ENCODE measurements at places on chromosomes 6 and 20.

DNA sequence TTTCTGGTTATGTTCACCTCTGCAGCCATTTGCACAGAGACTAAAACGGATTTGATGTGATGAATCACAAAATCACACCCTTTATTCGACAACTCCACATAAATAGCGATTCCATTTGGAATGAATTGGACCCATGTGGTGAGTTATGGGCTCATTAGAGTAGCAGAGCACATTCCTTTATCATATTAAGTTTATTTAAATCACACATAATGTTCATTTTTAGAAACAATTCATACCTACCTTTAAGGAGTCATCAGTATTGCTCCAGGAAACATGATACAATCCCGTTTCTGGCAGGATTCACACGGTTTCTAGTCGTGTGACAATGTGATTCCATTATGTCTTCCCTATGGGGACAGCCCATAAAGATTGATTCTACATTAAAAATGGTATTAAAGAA, 303.5 kb downstream of the CDH4 start:
- DNase-seq = no peak

GRCh38 chr6:18214003-18214402, 50.3 kb downstream of the DEK start:
- DNase-seq = no peak

DNA sequence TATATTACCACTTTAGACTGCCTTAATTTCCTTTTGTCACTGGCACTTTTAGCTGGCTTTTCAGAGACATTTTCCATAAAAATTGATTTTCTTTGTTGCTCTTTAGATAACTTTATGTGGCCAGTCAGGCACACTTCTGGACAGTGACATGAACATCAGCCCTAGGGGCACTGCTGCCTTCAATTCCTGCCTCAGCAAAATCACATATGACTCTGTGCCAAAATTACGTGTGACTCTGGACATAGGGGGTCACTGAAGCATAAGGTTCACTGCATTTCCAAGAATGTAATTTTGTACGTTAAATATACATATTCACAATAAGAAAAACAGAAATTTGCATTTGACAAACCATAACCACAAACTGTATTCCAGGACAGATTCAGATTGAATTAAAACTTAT, 66.5 kb downstream of the ESF1 start:
- DNase-seq = no peak

DNA sequence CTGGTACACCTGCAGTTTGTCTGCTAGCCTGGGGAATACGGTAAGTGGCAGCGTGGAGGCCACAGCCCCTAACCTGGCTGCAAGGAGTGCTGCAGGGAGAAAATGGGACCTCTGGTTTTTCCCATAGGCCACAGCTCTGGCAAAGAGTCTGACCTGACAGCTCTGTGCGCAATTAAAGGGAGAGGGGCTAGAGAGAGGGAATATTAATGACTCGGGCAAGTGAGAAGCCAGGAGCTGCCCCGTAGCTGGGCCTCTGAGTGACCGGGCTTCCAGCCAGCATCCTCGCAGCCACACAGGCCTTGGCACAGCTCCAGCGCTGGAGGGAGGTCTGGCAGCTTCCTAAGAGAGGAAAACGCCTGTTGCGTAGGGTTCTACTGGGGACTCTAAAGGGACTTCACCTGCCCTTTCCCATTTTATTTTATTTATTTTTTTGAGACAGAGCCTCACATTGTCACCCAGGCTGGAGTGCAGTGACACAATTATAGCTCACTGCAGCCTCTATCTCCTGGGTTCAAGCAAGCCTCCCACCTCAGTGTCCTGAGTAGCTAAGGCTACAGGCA, 18.2 kb upstream of the OCSTAMP start:
- no peak for DNase-seq

- no peak for DNase-seq
These were observed 54.7 kb downstream of the PHF20 start for GRCh38 chr20:35826397-35826998.

DNA sequence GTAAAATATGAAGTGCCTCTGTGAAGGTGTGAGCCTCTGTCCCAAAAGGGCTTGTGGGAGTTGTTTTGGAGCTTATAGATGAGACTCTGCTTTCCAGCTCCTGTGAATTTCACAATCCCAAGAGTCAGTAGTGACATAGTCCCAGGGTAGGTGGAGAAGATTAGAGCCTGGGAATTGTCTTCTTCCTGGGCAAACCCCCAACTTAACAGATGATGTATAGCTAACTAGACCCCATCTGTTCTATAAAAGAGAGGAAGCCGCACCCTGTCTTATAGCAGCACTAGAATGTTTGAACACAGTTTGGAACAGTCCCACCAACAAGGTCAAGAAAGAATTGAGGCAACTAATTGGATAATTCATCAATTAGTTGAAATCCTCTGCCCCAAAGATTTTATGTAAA, 294.7 kb downstream of the ZNF217 start:
- DNase-seq = no peak

GRCh38 chr6:47428746-47429664, 48.6 kb upstream of the CD2AP start:
- DNase-seq = peak; percentile 34

GRCh38 chr20:11891077-11891775, 26.5 kb upstream of the BTBD3 start:
- DNase-seq = no peak

DNA sequence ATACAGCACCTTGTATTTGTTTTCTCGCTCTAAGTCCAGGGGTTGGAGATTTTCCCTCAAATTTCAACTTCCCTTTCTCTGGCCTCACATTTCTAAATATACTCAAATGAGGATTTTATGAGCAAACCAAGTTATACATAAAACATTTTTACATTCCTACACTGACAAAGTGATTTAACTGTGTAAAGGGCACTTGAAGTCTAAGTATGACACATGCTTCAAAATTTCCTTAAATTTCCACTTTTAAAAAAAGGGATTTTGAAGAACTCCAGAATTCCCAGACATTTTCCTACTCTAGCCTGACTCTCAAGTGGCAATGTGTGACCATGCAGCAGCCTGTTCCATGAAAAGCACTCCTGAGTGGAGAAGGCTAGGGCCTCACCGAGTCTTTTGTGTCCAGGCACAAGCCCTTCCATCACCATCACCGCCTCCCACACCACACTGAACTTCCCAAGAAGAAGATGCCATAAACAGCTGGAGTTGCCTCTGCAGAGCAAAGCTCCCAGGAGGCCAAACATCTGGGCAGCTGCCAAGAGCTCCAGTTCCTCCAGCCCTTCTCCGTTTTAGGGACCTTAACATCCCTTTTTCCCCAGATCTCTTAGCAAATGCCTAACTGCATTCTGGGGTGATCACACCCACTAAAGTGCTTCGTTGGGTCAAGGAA, 68.9 kb downstream of the NCR2 start:
- DNase-seq = no peak

- no peak for DNase-seq
These were observed 97.2 kb downstream of the TMEM242 start for GRCh38 chr6:157226026-157226625.

DNA sequence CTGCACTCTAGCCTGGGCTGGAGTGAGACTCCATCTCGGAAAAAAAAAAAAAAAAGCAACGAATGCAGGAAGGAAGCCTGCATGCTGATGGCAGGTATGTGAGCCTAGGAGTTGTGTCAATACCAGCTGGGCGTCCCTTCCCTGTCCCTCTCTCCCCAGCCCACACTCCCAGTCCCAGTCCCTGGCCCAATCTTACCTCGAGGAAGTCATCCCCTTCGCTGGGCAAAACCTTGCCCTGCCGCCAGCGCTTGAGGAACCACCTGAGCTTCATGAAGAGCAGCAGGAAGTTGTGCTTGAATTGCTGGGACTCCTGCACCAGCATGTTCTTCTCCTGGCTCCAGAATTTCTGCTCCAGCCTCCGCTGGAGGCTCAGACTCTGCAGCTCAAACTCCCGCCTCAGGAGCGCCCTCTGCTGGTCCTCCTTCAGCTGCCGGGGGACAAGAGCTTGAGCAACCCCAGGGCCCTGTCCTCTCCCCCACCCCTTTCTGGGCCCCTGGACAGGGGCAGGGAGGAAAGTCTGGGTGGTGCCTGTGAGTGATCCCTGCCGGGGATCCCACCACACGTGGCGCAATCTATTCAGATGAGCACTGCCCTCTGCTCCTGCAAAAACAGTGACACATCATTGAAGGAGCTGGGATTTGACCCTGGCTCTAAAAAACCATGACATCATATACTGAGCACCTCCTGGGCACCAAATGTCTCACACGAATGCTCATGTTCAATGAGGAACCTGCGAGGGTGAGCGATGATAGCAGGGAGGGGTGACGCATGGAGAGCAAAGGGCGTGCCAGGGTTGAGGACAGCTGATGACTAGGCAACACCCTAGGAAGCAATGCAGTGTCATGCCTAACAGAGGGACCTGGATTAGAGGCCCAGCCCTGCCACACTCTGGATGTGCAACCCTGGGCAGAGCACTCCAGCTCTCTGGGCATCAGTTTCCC, 35.0 kb upstream of the DSN1 start:
- peak; percentile 86 for DNase-seq

GRCh38 chr6:142566628-142567396, 265.0 kb downstream of the ADGRG6 start:
- DNase-seq = peak; percentile 84

- DNase-seq = no peak
These were observed 41.9 kb downstream of the COX4I2 start for GRCh38 chr20:31679357-31680285.

- DNase-seq = no peak
These were observed 106.6 kb downstream of the TRIM27 start for GRCh38 chr6:28816909-28817807.

DNA sequence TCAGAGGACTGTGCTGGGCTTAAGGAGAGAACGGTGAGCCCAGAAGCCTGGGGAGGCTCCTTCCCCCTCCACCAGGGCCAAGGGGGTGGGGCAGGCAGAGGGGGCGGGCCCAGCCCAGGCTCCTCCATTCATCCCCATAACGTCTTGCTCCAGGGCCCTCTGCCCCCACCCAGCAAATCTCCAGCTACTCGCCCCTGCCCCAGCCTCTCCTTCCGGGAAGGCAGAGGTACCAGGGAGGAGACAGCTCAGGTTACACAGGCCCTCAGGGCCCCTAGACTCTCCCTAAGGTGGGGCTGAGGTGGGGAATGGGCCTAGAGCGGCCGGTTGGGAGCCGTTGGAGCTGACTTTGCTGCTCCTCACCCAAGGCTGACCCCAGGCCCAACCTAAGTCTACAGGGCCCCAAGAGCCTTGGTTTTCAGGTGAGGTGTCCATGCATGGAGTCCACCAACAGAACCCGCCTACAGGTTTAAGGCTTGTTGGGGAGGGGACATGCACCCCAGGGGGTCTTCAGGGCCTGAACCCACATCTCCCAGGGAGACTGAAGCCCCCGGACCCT, 1.2 kb downstream of the LAMA5 start:
- DNase-seq = peak; percentile 27

DNA sequence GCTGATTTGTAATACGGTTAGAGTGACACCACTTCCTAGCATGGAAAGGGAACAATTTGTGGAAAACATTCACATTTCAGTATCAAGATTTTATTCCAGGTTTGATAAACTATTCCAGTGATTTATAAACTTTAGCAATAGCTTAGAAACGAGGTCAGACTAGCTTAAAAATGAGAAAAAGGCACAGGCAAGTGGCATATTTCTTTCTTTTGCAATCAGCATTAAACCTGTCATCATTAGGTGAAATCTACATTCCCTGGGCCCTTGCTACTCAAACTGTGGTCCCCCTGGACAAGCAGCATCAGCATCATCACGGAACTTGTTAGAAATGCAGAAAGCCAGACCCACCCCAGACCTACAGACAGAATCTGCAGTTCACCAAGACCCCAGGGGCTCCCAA, 29.9 kb downstream of the TBC1D7 start:
- no peak for DNase-seq

- no peak for DNase-seq
These were observed 57.2 kb downstream of the CHD6 start for GRCh38 chr20:41560970-41561369.

GRCh38 chr20:63537525-63538203, 488 bp upstream of the PTK6 start:
- peak; percentile 99 for DNase-seq

DNA sequence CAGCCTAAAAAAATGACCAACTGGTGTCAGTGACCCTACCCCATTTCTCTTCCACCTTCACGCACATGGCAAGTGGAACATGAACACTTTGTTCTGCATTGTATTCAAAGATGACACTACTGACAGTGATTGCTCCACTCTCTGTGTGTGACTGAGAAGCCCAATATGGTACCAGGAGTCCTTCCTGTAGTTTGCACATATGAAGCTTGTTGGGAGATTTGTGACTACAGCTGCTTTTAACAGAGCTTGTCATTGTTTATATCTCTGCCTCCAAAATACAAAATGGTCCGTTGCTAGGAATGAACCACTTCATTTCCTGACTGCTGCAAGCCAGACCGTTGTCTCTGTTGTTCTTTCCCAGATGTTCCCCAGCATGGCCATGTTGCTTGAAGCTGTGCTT, 140.3 kb upstream of the TCF21 start:
- DNase-seq = no peak

DNA sequence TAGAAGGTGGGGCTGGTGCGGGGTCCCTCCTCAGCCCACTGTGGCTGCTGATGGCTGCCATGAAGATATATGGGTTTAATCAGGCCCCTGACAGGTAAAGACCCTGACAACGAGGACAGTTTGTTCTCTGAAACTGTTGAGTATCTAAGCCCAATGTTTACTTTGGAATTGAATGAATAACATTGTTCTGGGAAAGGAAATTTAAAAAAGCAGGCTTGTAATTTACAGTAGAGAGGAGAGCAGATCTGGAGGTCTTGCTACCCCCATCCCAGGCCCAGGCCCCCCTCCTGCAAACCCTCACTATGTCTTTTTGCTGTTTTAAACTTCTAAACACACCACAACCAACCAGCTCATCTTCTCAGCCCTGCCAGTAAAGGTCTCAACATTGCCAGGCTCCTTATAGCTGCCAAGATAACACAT, 171.3 kb downstream of the CDC5L start:
- no peak for DNase-seq

DNA sequence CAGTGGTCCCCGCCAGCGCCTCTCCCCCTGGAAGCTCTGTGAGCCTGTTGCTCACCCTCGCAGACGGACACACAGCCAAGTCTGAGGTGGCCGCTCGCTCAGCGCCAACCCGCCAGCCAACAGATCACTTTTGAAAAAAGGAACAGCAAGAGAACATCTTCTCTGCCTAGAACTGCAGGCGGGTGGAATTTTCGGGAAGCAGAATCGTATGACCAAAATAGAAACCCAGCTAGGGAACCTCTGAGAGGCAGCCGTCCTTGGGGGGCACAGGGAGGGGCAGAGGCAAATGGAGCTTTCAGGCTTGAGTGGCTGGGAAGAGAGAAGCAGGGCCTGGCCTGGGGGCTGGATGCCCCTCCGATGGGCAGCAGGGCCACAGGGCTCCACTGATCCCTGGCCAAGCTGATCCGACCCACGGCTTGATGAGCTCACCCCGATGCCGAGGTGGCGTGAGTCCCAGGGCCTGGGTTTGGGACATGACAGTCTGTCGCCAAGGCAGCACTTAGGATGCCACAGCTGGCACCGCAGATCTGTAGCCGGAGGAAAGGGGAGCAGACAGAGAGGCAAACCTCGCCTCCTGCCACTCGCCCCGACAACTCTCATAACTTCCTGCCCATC, 9.8 kb downstream of the NFATC2 start:
- DNase-seq = no peak

Data from iPS-NIHi11 (cell line).